Lung (tissue), 17 donors: ENCODE measurements at places on chromosomes 3 and 15. TPM values are rescaled to one million over a fixed set of nuclear protein-coding genes. Genes with fewer than 3 reads are reported as not detected.

- no peaks in the 10 kb centered on the region for H3K36me3 ChIP-seq
- DNase-seq = no peak
- no peaks in the 10 kb centered on the region for H3K4me1 ChIP-seq
- no peak overlapping the region for H3K4me3 ChIP-seq
- H3K27me3 ChIP-seq = no peaks in the 10 kb centered on the region
Measured at GRCh38 chr3:13621381-13622221, 72.7 kb downstream of the FBLN2 start.

- H3K27ac ChIP-seq = no peak overlapping the region
- H3K27me3 ChIP-seq = no peaks in the 10 kb centered on the region
- DNase-seq = no peak
- H3K36me3 ChIP-seq = no peaks in the 10 kb centered on the region
- no peak overlapping the region for H3K4me3 ChIP-seq
Measured at GRCh38 chr3:87873136-87873535, 185.7 kb downstream of the CGGBP1 start.

GRCh38 chr3:54067055-54067698 is 55.2 kb upstream of the CACNA2D3 start:
- no peaks in the 10 kb centered on the region for H3K36me3 ChIP-seq
- no peak overlapping the region for H3K27ac ChIP-seq

GRCh38 chr15:38860253-38860652 is 295.6 kb upstream of the RASGRP1 start:
- H3K27me3 ChIP-seq = no peaks in the 10 kb centered on the region
- H3K36me3 ChIP-seq = no peaks in the 10 kb centered on the region
- peaks cover 4% of the 10 kb centered on the region for H3K4me1 ChIP-seq
- H3K27ac ChIP-seq = no peak overlapping the region
- no peak overlapping the region for H3K4me3 ChIP-seq
- peak; percentile 35 for DNase-seq

- no peaks in the 10 kb centered on the region for H3K27me3 ChIP-seq
- no peak overlapping the region for H3K27ac ChIP-seq
- peaks cover 11% of the 10 kb centered on the region for H3K4me1 ChIP-seq
- H3K4me3 ChIP-seq = no peak overlapping the region
- no peaks in the 10 kb centered on the region for H3K36me3 ChIP-seq
Measured at GRCh38 chr3:4432259-4432658, 34.8 kb downstream of the SUMF1 start.

DNA sequence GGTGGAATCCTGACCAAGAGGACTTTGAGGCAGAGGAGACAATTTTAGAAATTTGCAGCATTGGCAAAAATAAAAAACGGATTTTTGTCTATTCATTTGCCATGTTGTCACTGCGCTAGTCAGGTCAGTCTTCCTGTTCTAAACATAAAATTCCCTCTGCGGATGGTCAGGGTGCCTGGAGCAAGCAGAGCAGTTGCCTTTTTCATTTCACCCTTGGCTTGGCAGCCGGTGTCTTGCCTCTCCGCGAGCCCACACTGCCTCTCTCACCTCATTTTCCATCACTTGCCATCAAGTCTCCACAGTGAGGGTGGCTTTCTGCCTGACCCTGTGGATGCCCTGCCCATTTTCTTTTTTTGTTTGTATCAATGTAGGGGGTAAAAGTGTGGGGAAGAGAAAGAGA is 396.1 kb downstream of the LRTM1 start:
- no peak overlapping the region for H3K27ac ChIP-seq
- H3K4me1 ChIP-seq = no peaks in the 10 kb centered on the region
- H3K27me3 ChIP-seq = peaks cover 5% of the 10 kb centered on the region
- H3K36me3 ChIP-seq = no peaks in the 10 kb centered on the region

GRCh38 chr15:56934269-56934668 is 15.8 kb downstream of the TCF12 start:
- no peaks in the 10 kb centered on the region for H3K36me3 ChIP-seq
- H3K4me1 ChIP-seq = peaks cover 21% of the 10 kb centered on the region

- no peak for DNase-seq
- H3K4me3 ChIP-seq = no peak overlapping the region
- no peaks in the 10 kb centered on the region for H3K36me3 ChIP-seq
- H3K4me1 ChIP-seq = peaks cover 10% of the 10 kb centered on the region
- H3K27ac ChIP-seq = no peak overlapping the region
Measured at GRCh38 chr3:44104668-44105321, 136.9 kb upstream of the TOPAZ1 start.

GRCh38 chr15:40316931-40317330 is 6.6 kb upstream of the INAFM2 start:
- no peak overlapping the region for H3K27ac ChIP-seq
- H3K4me1 ChIP-seq = peaks cover 7% of the 10 kb centered on the region
- H3K27me3 ChIP-seq = peaks cover 5% of the 10 kb centered on the region
- H3K4me3 ChIP-seq = no peak overlapping the region
- H3K36me3 ChIP-seq = no peaks in the 10 kb centered on the region

- peaks cover 10% of the 10 kb centered on the region for H3K4me1 ChIP-seq
- peak; percentile 69 for DNase-seq
- H3K4me3 ChIP-seq = no peak overlapping the region
Measured at GRCh38 chr3:171833789-171834460, 9.2 kb upstream of the TMEM212 start.

- no peaks in the 10 kb centered on the region for H3K4me1 ChIP-seq
- no peak overlapping the region for H3K4me3 ChIP-seq
- H3K27me3 ChIP-seq = no peaks in the 10 kb centered on the region
- DNase-seq = no peak
Measured at GRCh38 chr3:13199006-13199776, 126.0 kb upstream of the IQSEC1 start.

DNA sequence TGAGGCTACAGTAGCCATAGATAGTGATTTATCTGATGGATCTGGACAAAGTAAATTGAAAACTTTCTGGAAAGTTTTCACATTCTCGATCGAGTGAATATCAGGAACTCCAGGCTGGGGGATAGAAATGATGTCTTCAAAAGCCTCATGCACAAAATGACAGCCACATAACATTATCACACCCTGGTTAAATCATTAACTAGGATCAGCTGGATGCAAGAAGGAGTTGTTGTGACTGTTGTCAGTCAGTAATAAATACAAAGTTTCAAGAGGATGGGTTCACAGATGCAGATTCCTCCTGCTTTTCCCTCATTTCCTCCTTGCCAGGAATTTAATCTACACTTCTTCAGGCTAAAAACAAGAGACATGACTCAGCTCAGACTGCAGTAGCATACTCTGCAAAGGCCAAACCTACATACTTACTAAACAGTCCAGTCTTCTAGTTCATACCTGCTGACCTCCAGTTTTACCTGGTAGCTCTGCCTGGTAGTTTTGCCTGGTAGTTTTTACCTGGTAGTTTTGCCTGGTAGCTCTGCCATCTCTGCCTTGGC is 40.9 kb downstream of the C2CD4A start:
- DNase-seq = no peak
- H3K27ac ChIP-seq = no peak overlapping the region
- H3K27me3 ChIP-seq = no peaks in the 10 kb centered on the region
- peaks cover 4% of the 10 kb centered on the region for H3K4me1 ChIP-seq
- no peak overlapping the region for H3K4me3 ChIP-seq

GRCh38 chr3:185207931-185208746 is 45.7 kb downstream of the EHHADH start:
- no peaks in the 10 kb centered on the region for H3K27me3 ChIP-seq
- no peaks in the 10 kb centered on the region for H3K4me1 ChIP-seq
- no peak for DNase-seq
- H3K27ac ChIP-seq = no peak overlapping the region
- H3K36me3 ChIP-seq = peaks cover 2% of the 10 kb centered on the region

- H3K27me3 ChIP-seq = no peaks in the 10 kb centered on the region
- no peaks in the 10 kb centered on the region for H3K4me1 ChIP-seq
Measured at GRCh38 chr15:66424963-66425612, 38.4 kb downstream of the MAP2K1 start.

SKIL gene
- 110 TPM for total RNA-seq

ATP13A4 gene
- total RNA-seq = 114 TPM

RBP2 gene
- total RNA-seq = 1.1 TPM

PARP15 gene
- 4.4 TPM for total RNA-seq

GUCA1C gene
- total RNA-seq = not detected
